ENCODE measurements at places on chromosomes 1 and 21.
A peak's percentile ranks its signal among the peaks of the same experiment; 100 is the strongest.

- no peak for DNase-seq
Measured at GRCh38 chr21:44907225-44907965, 13.3 kb downstream of the ITGB2 start.

DNA sequence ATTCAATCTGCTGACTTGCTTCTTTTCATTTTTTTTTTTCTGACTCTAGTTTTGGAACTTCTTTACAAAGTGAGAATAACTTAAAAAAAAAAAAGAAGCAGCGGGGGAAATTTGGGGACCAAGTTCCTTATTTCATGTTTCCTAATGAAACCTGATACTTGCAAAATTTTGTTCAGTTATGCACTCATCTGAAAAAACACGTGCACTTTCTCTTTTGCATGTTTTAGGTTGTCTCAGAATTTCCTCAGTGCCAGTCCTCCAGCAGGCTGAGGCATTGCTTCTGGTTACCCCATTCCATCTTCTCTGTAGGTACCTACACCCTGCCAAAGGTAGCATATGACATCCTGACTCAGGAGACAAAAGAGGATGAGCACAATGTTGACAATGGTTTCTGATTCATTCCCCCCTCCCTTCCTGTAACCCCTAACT lies 299.7 kb downstream of the GRIK1 start:
- DNase-seq = no peak

- peak; percentile 82 for DNase-seq
Measured at GRCh38 chr1:68103011-68103545, 52.7 kb upstream of the DIRAS3 start.

DNA sequence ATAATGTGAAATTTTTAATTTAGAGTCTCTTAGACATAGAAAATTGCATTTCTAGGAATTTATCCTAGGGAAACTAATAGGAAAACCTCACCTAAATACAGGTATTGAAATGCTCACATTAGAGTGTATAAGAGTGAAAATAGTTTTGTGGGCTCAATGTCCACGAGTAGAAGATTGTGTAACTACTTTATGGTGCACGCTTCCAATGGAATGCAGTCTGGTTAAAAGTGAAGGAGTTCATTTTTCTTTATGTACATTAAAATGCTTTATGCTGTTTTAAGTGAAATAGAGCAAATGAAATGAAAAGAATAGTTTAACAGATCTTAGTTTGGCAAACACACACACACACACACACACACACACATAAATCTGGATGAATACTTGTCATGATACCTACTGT lies 278.2 kb downstream of the USP25 start:
- no peak for DNase-seq

GRCh38 chr1:30727824-30728223 lies 4.4 kb upstream of the MATN1 start:
- DNase-seq = no peak

DNA sequence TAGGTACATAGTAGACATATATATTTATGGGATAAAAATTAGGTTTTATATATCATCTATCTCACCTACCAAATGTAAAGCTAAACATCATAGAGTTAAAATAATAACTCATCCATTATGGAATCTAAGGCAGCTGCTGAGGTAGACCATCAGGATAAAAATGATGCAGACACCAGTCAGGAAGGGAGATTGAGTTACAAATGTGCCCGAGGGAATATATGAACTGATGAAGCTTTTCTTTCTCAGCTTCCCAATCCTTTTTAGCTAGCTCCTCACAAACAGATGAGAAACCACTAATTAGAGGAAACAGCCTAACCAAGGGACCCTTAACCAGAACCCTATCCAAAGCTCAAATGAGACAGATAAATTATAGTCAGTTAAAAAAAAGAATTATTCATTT lies 20.9 kb downstream of the TTLL7 start:
- DNase-seq = peak; percentile 59

- no peak for DNase-seq
Measured at GRCh38 chr1:6092211-6092610, 46.5 kb downstream of the KCNAB2 start.

- DNase-seq = no peak
Measured at GRCh38 chr21:45064091-45064490, 10.3 kb upstream of the ADARB1 start.

- DNase-seq = no peak
Measured at GRCh38 chr1:92679980-92680379, 104.9 kb downstream of the EVI5 start.

DNA sequence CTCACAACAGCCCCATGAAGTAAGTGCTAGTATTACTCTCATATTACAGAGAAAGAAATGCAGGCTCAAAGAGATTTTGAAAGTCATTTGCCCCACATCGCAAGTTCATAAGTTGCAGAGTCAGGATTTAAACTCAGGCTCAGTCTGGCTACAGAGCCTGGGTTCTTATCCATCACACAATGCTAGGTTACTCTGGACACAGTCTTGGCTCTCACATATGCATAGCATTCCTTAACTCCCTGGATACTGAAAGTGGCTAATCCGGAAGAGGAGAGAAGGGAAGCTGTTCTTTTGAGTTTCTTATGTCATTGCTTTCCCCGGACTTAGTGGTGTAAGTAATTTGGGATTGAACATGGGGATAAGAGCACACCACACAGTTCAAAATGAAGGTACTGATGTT lies 357.4 kb upstream of the PLXNA2 start:
- no peak for DNase-seq

DNA sequence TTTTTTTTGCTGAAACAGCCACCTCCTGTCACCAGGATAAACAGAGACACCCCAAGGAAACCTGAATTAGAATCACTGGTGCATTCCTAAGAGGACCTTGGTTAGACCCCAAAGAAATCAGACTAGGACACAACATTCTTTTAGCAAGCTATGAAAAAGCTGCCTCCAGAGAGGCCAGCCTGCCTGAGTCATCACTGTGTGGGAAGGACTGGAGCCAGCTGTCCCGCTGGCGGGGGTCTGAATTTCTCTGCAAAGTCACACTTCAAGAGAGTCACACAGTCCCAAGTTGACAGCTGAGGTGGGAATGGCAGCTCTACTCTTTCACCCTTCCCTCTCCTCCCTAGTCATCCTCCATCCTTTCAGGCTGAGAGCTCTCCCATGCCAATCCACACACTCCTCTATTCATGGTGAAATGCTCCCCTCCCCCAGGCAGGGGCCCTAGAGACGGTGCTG lies 405.0 kb upstream of the POU3F1 start:
- no peak for DNase-seq

DNA sequence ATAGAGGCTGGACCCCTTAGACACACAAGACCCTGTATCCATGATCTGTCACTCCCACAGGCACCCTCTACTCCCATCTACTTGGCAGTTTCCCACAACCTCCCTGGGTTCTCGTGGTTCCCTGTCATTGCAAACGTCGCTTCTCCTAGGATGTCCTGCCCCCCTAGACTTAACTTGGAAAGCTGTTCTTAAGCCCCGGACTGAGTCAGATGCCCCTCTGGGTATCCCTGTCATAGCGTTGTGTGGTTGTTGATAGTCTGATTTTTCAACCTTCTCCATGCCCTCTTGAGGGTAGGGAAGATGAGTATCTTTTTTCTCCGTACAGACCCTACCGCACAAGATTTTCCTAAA lies 11.8 kb downstream of the RCC1 start:
- no peak for DNase-seq

- DNase-seq = no peak
Measured at GRCh38 chr21:35281956-35282355, 232.9 kb upstream of the RUNX1 start.

GRCh38 chr21:32708069-32708468 lies 19.7 kb downstream of the SYNJ1 start:
- no peak for DNase-seq

GRCh38 chr1:30877205-30877912 lies 31.2 kb downstream of the SDC3 start:
- no peak for DNase-seq

DNA sequence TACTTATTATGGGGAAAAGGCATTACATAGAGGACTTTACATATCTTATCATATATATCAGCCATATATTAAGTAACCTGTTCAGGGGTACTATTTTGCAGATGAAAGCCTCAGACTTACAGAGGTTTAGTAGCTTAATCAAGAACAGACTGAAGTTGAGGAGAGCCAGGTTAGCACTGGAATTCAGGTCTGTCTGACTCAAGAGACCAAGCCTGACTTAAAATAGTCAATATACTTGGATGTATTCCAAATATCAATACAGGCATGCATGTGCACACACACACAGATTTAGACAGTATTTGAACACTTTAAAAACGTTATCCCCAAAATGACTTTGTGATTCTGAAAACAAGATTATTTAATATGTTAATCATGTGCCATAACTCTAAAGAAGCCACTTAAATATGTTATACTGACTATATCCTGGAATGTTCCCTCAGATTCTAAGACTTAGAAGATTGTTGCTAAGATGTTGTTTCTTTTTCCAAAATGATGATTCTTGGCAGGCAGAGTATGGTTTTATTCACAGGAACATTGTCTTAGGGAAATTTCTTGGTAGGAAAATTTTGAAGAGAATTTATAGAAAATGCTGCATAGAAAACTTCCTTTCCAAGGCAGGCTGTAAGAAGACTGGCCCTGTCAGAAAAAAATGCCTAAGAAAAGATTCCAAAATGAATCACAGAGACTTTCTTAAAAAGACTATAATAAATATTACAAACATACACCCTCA lies 61.6 kb downstream of the ADAMTS1 start:
- no peak for DNase-seq

DNA sequence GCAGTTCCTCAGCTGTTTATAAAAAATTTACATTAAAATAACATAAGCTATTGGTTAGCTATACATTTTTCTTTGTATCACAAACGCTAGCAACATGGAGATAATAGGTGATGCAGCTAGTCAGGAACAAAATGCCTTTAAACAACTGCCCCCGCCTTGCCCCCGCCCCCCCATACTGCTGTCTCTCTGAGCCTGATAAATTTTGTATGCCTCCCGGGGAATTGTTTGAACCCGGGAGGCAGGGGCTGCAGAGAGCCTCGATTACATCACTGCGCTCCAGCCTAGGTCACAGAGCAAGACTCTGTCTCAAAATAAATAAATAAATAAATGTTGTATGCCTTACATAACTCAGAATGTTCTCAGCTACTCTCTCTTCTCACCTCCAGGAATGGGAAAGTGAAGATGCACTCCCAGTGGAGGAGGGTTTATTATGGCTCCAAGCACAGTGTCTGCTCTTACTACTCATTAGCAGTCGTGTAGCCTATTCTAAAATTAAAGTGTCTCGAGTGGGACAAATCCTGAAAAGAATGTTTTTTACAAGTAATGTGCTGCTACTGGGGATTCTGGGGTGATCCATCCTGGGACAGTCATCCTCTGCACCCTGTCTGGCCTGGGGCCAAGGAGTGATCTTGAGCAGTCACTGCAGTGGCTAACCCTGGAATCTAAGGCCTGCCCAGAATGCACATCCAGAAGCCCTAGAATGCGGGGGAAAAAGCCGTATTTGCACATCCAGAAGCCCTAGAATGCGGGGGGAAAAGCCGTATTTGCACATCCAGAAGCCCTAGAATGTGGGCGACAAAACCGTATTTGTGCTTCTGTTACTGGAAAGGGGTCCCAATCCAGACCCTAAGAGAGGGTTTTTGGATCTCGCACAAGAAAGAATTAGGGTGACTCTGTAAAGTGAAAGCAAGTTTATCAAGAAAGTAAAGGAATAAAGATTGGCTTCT lies 39.4 kb upstream of the ZNF496 start:
- no peak for DNase-seq

DNA sequence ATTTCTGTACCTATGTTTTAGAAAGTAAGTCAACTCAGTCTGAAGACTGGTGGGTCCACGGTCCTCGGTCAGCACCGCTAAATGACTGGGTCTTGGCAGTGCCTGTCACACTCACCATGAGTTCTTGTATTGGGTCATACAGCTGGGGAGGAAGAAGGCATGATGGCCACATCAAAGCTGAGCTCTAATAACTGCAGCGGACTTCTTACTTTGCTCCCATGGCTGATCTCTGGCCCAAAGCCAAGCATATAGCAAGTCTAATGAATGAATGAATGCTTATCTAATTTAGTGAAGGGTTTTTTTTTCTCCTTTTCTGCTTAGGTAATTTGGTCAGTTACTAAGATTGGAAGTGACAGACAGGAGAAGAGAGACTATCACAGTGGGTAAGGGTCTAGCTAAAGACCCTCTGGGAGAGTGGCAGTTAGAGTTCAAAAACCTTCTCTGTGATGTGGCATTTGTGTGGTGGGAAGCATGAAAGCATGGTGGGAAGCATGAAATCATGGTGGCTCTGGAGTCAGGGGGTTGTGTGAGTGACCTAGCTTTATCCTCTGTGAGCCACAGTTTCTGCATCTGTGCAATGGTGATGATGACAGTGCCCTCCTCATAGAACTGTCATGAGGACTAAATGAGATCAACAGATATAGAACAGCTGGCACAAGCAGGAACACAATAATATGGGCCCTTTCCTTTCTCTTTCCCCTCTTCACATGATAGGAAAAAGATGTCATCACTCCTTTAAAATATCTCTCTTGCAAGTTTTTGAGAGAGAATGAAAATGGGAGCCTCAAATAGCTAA lies 78.9 kb upstream of the JAK1 start:
- DNase-seq = no peak

All from NCI-H1930 (cell line).